Heart left ventricle (tissue), 16 donors: ENCODE measurements at places on chromosomes 2 and 18.

- no peak for DNase-seq
Observed at GRCh38 chr18:75544496-75544895, 117.0 kb upstream of the SMIM21 start.

- no peak for DNase-seq
Observed at GRCh38 chr2:60339286-60339685, 214.2 kb downstream of the BCL11A start.

- DNase-seq: no peak
Observed at GRCh38 chr2:830419-831224, 120.0 kb upstream of the SNTG2 start.

DNA sequence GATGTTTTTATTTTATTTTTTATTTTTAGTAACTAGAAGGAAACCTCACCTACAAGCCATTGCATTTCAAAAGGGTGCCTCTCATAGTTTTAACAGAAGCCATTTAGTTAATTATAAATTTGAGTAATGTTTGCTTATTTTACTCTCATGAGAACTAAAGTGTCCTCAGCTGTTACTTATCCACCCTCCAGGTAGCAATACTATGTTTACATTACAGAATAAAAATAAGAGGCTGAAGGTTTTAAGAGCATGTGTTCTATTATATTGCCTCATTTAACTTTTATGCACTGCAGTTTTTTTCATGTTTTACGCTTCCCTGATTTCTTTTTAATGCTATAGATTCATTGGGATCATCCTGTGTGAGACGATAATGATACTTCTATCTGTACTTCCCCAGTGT is 235.5 kb downstream of the THSD7B start:
- no peak for DNase-seq

GRCh38 chr18:49617865-49618264 is 56.0 kb downstream of the LIPG start:
- DNase-seq: no peak

- DNase-seq: no peak
Observed at GRCh38 chr2:11416186-11416585, 49.8 kb downstream of the E2F6 start.

DNA sequence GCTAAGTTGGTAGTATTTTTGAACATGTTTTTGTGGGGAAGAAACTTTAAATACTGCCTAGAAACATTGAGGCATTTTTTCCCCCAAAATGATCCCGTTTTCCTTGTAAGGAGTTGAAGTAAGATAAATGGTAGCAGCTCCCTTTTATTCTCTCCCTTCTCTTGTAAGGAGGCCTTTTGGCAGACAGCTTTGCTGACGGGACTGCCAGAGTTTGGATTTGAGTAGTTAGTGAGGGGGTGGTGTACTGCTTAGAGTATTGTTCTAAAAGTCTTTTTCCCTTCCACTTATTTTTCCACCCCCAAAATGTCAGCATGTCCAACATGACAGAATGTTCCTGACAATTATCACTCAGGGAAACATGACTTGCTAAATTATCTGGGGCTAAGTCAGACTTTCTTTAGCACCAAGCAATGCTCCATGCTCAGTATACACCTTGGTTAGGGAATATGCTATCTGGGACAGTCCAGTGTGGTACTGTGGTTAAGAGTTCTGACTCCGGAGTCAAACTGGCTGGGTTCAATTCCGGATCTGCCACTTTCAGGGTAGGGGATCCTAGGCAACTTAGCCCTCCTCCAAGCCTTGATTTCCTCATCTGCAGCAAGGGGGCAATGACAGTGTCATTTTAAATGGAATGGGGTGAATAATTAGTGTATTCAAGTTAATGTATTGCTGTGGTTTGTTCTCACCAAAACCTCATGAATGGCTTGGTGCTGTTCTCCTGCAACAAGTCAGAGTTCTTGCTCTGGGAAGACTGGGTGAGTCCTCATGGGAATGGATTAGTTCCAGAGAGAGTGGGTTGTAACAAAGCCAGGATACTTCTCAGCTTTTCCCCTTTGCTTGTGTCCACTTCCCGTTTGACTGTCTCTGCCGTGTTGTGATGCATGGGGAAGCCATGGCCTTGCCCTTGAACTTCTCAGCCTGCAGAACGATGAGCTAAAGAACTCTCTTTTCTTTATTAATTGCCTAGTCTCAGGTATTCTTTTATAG is 116.2 kb downstream of the TANC1 start:
- DNase-seq: no peak

DNA sequence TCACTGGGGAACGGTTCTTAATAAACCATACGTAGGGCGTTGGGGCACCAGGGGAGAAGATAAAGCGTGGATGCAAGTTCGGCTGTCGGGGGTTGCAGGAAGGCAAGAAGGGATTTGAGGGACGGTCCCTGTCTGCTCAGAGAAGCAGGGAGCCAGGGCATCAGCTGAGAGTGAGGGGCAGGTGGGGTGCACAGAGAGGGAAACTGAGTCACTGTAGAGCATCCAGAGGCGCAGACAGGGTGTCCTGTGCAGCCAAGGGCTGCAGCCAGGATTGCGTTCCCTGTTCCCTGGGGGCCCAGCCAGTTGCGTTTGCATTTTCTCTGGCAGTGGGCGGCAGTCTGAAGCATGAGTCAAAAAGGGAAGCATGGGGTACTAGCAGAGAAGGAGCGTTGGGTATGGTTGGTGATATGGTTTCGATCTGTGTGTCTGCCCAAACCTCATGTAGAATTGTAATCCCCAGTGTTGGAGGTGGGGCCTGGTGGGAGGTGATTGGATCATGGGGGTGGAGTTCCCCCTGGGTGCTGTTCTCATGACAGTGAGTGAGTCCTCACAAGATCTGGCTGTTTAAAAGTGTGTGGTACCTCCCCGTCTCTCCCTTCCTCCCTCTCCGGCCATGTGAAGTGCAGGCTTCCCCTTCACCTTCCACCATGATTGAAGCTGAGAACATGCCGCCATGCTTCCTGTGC is 202.9 kb downstream of the NDUFA10 start:
- no peak for DNase-seq

GRCh38 chr18:34985963-34986362 is 55.2 kb upstream of the MAPRE2 start:
- DNase-seq: no peak

- no peak for DNase-seq
Observed at GRCh38 chr2:106976548-106976947, 90.6 kb upstream of the ST6GAL2 start.

DNA sequence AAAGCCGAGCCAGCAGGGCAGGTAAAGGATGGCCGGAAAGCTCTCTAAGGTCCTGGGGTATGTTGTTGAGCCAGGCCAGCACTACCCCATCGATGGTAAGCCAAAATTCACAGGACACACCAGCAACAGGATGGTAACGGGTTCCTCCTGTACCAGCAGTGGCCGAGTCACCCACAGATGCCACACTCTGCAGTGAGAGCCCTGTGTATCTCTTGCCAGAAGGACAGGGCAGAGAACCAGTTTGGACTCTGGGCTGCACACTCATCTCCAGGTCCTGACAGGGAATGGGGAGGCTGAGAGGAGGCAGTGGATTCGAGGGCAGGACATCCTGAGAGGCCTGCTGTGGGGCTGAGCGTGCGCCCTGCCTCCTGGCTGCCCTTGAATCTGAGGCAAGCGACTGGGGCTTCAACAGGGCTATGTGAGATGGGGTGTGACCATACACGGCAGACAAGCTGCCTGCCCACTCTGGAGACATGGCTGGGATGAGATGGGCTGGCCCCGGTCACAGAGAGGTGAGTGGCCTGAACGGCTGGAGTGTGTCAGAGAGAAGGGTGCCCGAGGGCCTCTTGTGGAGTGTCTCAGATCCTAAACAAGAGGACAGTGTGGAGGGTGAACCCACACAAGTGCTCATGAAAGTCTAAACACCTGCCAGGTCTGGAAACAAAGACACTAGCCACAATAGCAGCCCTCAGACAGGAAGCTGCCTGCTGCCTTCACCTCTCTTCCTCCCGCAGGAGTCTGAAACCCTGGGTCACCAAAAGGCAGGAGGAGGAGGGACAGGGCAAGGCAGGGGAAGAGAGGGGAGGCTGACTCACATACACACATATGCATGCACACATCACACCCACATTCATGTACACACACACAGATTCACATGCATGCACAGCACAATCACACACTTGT is 182.3 kb downstream of the LOXHD1 start:
- no peak for DNase-seq

- no peak for DNase-seq
Observed at GRCh38 chr18:52236131-52236530, 103.9 kb upstream of the DCC start.

- no peak for DNase-seq
Observed at GRCh38 chr18:7358989-7359726, 128.3 kb downstream of the LRRC30 start.

GRCh38 chr2:235000426-235001236 is 48.8 kb downstream of the SH3BP4 start:
- no peak for DNase-seq

DNA sequence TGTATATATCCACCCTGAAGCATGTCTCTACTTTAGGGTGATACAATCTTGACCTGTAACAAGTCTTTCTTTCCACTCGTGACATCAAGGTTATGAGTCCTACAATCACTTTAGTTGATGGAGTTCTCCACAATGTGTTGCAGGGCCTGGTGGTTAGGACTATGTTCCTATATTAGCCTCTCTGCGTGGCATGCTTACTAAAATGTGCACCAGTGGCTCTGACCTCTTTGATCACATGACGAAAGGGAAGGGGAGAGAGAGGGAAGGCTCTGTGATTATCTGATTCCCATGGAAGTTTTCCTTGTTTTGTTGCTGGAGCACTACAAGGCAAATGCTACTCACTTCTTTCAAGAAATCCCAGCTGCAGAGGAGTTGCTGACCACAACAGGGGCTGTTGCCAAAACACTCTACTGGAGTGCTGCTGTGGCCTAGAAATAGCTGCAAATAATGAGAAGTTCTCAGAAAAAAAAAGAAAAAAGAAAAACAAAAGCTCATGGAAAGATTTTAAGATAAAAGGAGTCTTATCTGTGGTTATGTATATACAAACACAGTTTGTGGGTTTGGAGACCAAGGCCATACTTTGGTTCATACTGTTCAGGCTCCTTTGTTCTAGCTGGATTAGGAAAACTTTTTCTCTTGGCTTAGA is 272.8 kb upstream of the MMADHC start:
- no peak for DNase-seq

- DNase-seq: no peak
Observed at GRCh38 chr18:45526114-45526841, 89.0 kb upstream of the SLC14A2 start.

GRCh38 chr18:43936176-43936575 is 658.9 kb upstream of the SYT4 start:
- DNase-seq: no peak

GRCh38 chr2:158181171-158181570 is 79.5 kb downstream of the UPP2 start:
- no peak for DNase-seq

GRCh38 chr18:48250918-48251317 is 158.3 kb downstream of the ZBTB7C start:
- no peak for DNase-seq

- no peak for DNase-seq
Observed at GRCh38 chr2:71528131-71528591, 74.8 kb downstream of the DYSF start.

GRCh38 chr2:53040536-53041229 is 726.9 kb upstream of the CHAC2 start:
- DNase-seq: no peak

GRCh38 chr2:33372940-33373553 is 103.4 kb upstream of the RASGRP3 start:
- DNase-seq: no peak

GRCh38 chr2:184554736-184555135 is 43.6 kb upstream of the ZNF804A start:
- DNase-seq: no peak

DNA sequence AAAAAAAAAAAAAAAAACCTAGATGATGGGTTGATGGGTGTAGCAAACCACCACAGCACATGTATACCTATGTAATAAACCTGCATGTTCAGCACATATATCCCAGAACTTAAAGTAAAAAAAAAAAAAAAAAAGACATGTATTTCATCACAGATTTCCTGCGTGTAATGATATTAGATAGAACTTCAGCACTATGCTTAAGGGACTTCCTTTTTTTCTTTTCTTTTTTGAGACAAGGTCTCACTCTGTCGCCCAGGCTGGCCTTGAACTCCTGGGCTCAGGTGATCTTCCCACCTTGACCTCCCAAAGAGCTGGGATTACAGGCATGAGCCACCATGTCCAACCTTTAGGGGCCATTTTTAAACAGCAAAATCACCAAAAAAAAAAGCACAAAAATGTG is 42.0 kb downstream of the NEURL3 start:
- no peak for DNase-seq

DNA sequence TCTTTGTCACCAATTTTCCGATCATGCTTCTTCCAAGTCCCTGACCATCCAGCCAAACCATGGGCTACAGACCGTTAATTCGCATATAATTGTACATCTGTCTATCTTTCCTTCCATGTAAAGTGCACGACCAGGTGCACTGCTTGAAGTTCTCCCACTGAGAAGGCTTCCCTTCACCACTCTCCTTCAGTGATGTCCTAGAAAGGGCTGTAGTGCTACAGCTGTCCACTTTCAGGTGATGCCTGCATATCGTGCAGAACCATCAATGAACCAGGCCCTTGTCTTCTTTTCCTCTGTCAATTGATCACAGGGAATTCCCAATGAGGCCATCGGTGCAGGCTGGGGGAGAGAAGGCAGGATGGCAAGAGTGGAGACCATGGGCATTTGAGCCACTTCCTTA is 148.9 kb downstream of the TMEM182 start:
- DNase-seq: no peak

- DNase-seq: no peak
Observed at GRCh38 chr2:83915381-83915780, 543.7 kb downstream of the SUCLG1 start.

GRCh38 chr2:21382701-21383520 is 259.1 kb downstream of the TDRD15 start:
- DNase-seq: no peak

- peak; percentile 77 for DNase-seq
Observed at GRCh38 chr2:126657636-126658318, 1.8 kb downstream of the GYPC start.

GRCh38 chr2:33238111-33238510 is 238.3 kb upstream of the RASGRP3 start:
- DNase-seq: no peak

- DNase-seq: no peak
Observed at GRCh38 chr2:37688771-37689468, 17.5 kb upstream of the CDC42EP3 start.

DNA sequence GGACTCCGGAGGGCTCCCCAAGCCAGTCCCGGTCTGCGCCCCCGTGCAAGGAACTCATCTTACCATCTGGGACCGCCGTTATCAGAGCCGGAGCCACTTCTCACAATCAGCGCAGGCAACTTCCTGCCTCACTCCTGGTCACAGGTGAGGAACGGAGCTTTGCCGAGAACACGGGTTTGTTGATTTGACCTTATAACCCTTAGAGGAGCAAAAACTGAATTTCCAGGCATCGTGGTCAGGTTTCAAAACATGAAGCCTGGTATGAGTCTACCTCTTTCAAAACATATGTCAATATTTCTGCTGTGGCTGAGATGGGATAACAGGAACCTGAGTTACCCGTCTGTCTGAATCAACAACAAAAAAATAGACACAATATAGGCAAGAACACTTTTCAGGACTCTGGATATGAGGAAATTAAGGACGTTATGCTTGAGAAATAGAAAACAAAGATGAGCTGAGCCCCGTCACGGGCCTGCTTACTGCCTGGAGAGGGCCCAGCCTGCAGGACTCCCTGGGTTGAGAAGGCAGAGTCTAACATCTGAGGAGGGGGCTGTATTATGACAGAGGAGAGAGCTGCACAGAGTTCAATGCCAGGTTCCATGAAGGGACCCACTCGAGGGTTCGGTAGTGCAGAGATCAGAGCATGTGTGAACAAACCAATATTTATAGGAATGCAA is 148.7 kb downstream of the NDUFA10 start:
- no peak for DNase-seq

GRCh38 chr2:175872721-175873120 is 129.3 kb downstream of the LNPK start:
- no peak for DNase-seq

- no peak for DNase-seq
Observed at GRCh38 chr2:146321175-146321574, 1523.7 kb upstream of the ACVR2A start.
